ENCODE measurements at places on chromosomes 4 and X.

GRCh38 chr4:17773135-17773698 is 8.2 kb downstream of the FAM184B start:
- DNase-seq: no peak

GRCh38 chrX:109826954-109827708 is 94.1 kb upstream of the ACSL4 start:
- peak; percentile 71 for DNase-seq

- peak; percentile 32 for DNase-seq
These were observed 586.5 kb upstream of the FTHL17 start for GRCh38 chrX:31658360-31658759.

DNA sequence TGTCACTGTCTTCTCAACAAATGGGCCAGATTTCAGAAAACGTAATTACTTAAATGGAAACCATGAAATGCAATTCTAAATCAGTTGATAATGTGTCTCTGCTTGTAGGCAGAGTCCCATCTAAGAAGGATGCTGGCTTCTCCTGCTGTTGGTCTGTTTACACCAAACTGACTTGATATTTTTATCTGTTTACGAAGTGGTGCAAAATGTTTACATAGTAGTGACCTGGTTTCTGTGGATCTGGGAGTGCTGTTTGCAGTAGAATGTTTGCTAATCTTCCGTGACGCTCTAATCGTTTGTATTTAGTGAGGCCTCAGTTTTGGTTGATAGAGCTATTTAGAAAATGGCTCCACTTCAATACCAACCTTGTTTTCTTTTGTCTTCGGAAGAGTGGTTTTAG is 213.5 kb downstream of the VEGFC start:
- DNase-seq: no peak

DNA sequence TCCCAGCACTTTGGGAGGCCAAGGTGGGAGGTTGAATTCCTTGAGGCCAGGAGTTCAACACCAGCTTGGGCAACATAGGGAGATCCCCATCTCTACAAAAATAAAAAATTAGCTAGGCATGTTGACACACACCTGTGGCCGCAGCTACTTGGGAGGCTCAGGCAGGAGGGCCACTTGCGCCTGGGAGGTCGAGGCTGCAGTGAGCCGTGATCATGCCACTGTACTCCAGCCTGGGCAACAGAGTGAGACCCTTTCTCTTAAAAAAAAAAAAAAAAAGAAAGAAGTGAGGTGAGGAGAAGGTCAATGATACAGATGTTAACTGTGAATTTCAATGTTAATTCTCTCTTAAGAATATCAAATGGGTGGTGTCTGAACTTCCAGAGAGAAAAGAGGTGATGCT is 15.1 kb upstream of the AP1S2 start:
- no peak for DNase-seq

- DNase-seq: no peak
These were observed 1.8 kb upstream of the HGFAC start for GRCh38 chr4:3440011-3440410.

DNA sequence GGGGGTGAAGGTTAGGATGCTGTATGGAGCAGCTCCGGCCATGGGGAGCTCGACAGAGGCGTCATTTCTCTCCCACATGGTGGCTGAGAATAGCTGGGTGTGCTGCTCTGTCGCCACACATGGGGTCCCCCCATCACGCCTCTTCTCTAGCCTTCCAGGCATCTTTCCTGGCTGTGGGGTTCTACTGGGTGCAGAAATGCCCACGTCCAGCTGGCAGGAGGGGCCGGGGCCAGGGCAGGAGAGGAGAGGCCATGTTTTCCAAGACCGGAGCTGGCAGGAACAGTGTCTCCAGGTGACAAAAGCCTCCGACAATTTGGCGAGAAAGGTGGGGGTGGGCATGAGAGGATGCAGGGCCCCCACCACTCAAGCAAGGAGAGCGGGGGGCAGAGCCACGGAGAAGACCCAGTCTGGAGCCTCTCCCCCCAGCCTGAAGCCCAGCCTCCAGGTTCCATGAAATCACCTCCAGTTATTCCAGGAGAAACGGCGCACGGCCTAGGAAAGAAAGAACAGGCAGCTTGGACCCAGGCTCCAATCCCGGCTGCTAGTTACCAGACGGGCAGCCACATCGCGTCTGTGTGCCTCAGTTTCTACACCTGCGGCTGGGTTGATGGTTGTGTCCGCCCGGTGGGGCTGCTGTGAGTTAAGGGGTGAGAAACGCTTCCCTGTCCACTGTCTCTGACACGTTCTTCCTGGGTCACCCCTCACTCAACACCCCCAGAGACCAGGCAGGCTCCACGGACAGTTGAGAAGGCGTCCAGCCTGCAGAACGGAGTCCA is 27.4 kb upstream of the SPON2 start:
- no peak for DNase-seq

GRCh38 chr4:156949373-156949814 is 22.2 kb downstream of the PDGFC start:
- peak; percentile 92 for DNase-seq

DNA sequence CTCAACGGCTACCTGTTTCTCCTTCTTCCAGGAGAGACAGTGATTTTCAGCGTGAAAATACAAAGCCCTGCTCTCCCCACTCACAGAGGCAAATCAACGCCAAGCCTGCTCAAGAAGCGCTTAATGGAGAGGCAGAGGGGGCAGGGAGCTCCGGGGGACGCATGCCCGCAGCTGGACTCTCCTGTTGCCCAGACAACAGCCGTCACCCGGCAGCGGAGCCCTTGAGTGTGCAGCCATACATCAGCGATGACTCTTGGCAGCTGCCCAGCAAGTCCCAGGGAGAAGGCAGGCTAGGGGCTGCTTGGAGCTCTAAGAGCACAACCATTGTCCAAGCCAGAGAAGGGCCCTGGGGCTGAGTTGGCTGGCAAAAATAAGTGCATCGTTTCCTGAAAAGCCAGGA is 71.0 kb upstream of the AFAP1 start:
- no peak for DNase-seq
